ENCODE measurements at places on chromosomes 4 and X. TPM values are rescaled to one million over a fixed set of nuclear protein-coding genes. Genes with fewer than 3 reads are reported as not detected.

PDCL2 gene
- total RNA-seq, result 0.34 TPM

GAK gene
- 67.0 TPM for total RNA-seq

GAGE12D gene
- not detected for total RNA-seq

FGFBP2 gene
- total RNA-seq, result not detected

Data from nasal cavity respiratory epithelium epithelial cell of viscerocranial mucosa (primary cell).